Renal cortical epithelial cell (primary cell): ENCODE measurements at places on chromosomes 4 and X. TPM values are rescaled to one million over a fixed set of nuclear protein-coding genes. Genes with fewer than 3 reads are reported as not detected.

DNA sequence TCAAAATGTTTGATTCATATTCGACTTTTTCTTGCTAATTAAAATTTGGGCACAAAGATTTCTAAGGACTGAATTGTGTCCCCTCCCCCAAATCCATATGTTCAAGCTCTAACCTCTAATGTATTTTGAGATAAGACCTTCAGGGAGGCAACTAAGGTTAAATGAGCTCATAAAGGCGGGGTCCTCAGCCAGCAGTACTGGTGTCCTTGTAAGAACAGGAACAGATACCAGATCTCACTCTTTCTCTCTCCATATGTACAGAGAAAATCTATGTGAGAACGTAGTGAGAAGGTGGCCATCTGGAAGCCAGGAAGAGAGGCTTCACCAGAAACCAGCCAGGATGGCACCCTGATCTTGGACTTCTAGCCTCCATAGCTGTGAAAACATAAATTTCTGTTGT lies 116.9 kb downstream of the VEGFC start:
- DNase-seq: no peak

GRCh38 chrX:81202943-81203342 lies 1.0 kb downstream of the SH3BGRL start:
- no peak for DNase-seq

- DNase-seq: no peak
These were observed 632.6 kb upstream of the DIAPH2 start for GRCh38 chrX:96052078-96052477.

DNA sequence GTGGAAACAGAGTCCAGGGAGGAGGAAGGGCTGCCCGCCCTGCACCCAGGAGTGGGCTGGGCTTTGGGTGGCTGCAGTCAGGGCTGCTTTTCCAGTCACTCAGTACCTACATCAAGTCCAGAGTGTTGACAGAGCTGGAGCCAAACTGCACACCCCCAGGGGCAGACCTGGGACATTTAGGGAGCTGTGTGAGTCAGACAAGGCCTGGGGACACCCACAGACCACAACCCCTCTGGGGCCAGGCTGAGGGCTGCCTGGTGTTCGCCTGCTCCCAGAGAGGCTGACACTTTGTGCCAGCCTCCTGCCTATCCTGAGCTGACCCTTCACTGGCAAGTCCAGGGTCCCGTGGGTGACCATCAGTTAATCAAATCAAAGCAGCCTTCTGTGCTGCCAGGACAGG lies 240.0 kb downstream of the BCOR start:
- peak; percentile 13 for DNase-seq

- DNase-seq: no peak
These were observed 34.4 kb upstream of the ZFP42 start for GRCh38 chr4:187961171-187961570.

GRCh38 chrX:68692651-68693050 lies 45.2 kb downstream of the STARD8 start:
- DNase-seq: peak; percentile 77

DNA sequence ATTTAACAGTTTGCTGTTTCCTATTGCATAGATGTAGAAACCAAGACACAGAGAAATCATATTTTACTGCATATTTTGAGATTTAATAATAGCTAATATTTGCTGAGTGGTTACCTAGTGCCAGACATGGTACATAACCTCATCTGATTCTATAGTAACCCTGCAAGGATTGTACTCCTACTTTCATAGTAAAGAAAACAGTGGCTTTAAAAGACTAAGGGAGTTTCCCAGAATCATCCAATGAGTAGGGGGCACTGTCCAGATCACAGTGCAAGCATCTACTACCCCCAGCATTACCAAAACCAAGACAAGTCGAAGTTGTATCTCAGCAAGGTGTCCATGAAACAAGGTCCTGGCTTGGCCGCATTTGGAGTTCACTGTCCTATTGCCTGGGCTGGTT lies 224.5 kb upstream of the TENM3 start:
- no peak for DNase-seq

- DNase-seq: no peak
These were observed 25.3 kb downstream of the STARD8 start for GRCh38 chrX:68672581-68673318.

DNA sequence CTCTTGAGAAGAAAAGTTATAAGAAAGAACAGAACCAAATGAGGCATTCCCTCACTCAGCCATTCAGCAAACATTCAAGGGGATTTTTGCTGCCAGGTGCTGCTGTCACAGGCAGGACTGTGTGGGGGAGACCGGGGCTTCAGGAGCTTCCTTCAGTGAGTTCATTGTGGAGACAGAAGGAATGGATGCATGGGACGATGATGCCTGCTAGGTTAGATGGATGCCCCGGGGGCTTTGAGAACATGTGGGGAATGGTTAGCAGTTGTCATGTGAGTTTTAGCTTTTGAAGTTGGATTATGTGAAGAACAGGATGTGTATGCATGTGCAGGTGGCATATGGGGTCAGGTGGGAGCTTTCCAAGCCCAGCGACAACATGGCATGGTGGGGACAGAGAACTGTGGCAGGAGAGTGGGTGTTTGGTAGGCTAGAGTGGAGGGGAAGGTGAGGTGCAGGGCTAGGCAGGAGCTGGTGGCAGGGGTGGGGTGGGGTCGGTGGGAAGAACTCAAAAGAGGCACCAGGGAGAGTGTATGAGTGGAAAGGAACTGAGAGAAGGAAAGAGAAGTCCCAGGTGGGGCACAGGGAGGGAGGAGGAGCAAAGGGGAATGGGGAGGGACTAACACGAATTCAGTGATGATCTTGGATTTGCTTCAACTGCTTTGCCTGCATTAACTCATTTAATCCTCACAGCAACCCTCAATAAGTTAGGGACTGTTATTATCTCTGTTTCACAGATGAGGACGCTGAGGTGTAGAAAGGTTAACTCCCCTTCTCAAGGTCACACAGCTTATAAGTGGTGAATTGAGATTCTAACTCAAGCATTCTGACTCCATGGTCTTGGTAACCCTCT lies 8.4 kb downstream of the DCUN1D4 start:
- no peak for DNase-seq

DNA sequence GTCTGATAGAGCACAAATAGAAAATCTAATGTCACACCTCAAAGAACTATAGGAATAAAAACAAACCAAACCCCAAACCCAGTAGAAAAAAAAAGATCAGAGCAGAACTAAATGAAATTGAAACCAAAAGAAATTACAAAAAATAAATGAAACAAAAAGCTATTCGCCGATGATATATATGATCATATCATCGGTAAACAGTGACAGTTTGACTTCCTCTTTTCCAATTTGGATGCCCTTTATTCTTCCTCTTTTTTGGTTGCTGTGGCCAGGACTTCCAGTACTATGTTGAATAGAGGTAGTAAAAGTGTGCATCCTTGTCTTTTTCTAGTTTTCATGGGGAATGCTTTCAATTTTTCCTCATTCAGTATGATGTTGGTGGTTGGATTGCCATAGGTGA lies 215.3 kb upstream of the AR start:
- DNase-seq: no peak

GRCh38 chrX:151985955-151986354 lies 11.5 kb upstream of the GABRE start:
- peak; percentile 54 for DNase-seq

PRRG3 gene
- total RNA-seq: not detected in 2 replicates

- no peak for DNase-seq
These were observed 234.8 kb upstream of the HHIP start for GRCh38 chr4:144411119-144411518.
